ENCODE measurements at places on chromosomes 1 and 21.

DNA sequence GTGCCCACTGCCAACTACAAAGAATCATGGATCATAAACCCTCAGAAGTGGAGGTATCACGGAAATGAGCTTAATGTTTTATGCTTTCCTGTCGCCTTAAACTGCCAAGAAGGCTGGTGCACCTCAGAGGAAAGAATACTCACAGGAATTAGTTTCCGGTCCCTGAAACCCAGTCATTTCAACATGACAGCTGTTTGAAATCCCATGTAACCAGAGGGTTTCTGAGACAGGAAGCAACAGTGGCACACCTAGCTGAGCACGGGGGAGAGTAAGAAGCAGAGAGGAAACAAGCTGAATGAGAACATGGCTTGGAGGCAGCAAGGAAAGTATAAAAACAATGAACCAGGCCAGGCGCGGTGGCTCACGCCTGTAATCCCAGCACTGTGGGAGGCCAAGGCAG lies 3.9 kb downstream of the JAK1 start:
- peak; percentile 78 for DNase-seq

GRCh38 chr1:225471453-225472301 lies 43.8 kb upstream of the LBR start:
- DNase-seq = no peak

DNA sequence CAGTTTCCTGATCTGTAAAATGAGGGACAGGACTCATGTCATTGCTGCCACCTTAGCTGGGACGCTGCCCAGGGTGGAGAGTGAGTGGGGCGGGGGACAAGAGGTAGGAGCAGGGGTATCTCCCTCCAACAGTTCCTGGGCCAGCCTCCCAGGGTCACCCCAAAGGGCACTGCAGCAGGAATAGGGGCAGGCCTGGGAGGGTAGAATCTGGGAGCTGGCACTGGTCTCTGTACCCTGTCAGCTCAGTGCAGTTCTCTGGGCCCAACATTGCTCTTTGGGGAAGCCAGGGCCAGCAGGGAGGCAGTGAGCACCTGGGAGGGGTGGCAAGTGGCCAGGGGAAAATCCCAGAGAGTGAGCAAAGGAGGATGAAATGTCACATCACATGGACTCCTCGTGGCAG lies 55.8 kb downstream of the ELK4 start:
- no peak for DNase-seq

DNA sequence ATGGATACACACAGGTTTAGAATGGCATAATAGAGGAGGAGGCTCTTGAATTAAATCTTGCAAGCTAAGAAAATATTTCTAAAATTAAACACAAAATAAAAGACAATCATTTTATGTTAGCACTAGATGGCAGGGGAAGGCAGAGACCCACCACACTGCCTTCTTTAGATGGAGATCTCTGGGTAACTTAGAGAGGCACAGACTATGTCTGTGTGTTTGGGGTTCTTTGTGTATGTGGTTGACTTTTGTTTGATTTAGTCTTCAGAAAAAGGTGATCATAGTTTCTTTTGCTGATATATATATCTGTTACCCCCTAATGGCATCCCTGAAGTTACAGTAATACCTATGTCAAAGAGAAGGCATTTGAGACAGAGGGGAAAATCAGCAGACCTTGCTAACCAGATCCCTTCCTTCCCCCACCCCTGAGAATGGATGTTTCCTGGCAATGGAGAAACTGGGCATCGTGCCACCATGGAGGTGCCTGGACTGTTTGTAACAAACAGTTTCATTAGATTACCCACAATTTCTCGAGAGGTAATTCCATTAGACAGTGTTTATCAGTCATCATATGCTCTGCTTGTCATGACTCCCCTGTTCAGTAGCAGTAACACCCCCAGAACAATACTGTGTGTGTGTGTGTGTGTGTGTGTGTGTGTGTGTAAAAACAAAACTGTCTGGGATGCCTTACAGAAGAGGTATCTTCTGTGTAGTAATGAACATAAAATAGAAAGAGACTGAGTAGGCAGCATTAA lies 228.3 kb upstream of the DEPDC1 start:
- no peak for DNase-seq

GRCh38 chr1:65845535-65846060 lies 52.9 kb downstream of the PDE4B start:
- peak; percentile 87 for DNase-seq

DNA sequence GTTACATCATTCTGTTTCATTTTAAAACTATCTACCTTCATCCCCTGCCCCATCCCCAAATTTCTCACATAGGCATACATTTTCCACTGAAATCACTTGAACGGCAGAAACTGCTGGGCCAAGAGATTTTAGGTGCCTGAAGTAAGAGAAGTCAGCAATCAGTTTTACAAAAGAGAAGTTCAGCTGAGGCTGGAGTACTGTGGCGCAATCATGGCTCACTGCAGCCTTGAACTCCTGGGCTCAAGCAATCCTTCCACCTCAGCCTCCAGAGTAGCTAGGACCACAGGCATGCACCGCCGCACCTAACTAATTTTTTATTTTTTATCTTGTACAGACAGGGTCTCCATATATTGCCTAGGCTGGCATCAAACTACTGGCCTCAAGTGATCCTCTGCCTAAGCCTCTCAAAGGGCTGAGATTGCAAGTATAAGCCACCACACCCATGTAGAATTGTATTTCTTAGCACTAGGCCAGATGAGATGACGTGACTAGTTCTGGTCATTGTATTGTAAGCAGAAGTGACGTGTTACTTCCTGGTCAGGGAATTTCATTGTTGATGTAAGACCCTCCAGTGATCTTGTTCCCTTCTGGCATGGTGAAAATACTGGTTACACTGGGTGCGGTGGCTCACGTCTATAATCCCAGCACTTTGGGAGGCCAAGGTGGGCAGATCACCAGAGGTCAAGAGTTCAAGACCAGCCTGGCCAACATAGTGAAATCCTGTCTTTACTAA lies 7.1 kb downstream of the BECN2 start:
- DNase-seq = no peak

DNA sequence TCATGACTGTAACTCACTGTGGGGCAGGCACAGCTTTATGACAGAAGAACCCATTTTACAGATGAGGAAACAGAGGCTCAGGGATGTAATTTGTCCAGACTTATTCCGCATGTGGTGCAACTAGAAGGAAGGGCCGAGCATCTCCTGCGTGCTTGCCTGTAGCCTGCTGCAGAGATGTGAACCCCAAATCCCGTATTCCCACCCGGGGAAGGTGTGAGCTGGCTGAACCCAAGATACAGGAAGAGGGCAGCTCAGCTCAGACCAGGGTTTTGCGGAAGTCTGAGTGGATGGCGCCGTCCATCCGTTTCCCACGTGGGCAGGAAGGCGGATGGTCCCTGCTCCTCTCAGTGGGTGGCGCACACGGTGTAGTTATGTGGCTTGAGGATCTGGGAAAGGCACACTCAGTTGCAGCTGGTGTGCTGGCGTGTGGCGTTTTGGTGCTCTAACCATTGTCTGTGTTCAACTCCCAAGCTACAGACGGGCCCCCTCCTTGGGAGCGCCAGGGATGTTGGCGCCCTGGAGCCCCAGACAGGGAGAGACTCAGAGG lies 1.2 kb downstream of the CROCC start:
- DNase-seq = no peak

DNA sequence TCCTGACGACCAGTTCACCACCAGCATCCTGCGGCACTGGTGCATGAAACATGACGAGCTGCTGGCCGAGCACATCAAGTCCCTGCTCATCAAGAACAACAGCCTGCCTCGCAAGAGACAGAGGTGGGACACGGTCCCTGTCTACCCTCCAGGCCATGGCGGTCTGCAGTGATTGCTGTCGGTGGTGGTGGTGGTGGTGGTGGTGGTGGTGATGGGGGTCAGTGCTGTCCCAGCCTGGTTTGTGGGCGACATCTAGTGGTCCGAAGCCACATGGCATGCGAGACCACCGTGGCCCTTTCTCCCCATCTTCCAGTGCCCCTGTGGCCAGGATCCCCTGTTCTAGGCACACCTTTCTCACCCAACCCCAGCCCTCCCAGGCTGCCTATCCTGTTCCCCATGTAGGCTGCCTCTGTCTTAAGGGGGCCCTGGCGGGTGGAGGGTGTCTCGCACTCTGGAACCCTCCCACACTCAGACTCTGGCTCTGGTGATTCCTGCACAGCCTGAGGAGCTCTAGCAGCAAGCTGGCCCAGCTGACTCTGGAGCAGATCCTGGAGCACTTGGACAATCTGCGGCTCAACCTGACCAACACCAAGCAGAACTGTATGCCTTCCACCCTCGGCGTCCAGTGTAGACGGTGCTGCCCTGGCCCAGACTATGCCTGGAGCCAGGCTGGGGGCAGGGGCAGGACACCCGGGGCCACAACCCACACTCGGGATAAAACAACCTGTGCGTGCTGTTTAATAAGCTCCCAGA lies 3.2 kb upstream of the SLC27A3 start:
- DNase-seq = peak; percentile 33

- no peak for DNase-seq
Observed at GRCh38 chr21:31752967-31753366, 21.0 kb upstream of the SCAF4 start.

DNA sequence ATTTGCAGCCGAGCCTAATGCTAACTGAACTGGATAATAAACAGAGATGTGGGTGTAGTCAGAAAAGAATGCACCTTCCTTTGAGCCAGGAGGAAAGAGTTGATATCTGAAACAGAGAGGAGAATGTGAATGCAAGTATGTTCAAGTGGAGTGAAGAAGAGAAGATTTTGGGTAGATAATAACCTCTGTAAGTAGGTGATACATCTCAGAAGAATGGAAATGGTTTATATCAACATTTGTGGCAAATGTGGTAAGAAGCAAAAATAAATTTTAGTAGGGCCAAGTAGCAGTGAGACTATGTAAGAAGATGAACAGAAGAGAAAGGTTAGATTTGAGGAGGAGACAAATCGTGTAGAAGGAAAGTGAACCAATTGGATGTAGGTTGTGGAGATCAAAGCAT lies 1.7 kb upstream of the DNTTIP2 start:
- no peak for DNase-seq

GRCh38 chr21:45126204-45126626 lies 51.8 kb downstream of the ADARB1 start:
- DNase-seq = no peak

DNA sequence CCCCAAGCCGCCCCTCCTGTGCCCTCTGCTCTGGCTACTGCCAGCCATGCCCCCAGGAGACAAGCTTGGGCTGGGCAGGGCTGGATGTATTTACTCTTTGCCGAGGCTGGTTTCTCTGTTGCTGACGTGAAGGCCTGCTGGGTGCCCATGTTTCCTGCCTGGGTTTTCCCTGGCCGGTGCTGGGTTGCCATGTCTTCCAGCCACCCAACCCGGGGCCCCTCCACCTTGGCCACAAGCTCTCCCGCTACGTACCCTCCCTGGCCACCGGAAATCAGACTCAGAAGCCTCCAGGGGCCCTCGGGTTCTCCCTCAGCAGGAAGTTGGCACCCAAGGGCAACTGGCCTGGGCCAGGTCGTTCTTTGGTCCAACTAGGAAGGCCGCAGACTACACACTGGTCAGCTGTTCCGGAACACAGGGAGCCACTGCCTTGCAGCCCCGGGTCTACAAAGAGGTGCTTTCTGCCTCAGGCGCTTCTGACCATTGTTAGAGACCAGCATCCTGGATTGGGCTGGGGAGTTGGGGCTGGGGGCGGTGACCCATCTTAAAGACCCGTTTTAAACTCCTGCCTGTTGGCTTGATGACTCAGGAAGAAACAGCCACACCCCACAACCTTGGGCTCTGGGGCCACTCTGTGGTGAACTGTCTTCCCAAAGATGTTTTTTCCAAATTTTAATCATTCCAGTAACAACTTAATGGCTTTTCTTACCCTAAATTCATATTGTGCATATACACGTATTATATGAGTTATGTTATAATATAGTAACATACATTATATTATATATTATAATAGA lies 71.2 kb upstream of the RUNX3 start:
- no peak for DNase-seq

GRCh38 chr1:101410048-101410878 lies 173.4 kb downstream of the S1PR1 start:
- no peak for DNase-seq

- no peak for DNase-seq
Observed at GRCh38 chr1:28758420-28758819, 21.7 kb downstream of the YTHDF2 start.

- DNase-seq = no peak
Observed at GRCh38 chr1:14844356-14844755, 245.9 kb downstream of the KAZN start.

- no peak for DNase-seq
Observed at GRCh38 chr21:39232861-39233291, 49.6 kb upstream of the PSMG1 start.

- DNase-seq = no peak
Observed at GRCh38 chr1:180424848-180425457, 77.4 kb downstream of the ACBD6 start.

DNA sequence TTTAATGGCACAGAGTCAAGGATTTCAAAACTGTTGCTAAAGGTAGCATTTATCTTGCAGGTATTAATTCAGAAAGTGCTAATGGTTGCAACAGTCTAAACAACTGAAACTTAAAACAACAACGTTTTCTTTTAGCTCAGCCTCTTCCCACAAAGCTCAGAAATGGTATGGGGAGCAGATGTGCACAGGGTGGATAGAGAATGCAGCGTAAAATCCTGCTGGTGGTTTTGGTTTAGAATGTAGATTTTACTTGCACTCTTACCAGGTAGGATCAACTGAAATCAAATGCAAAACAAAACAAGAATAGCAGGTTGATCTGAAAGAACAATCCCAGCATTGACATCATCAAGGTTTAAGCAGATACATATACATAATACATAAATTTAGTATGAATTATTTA lies 3.8 kb upstream of the LRRC8C start:
- DNase-seq = no peak

DNA sequence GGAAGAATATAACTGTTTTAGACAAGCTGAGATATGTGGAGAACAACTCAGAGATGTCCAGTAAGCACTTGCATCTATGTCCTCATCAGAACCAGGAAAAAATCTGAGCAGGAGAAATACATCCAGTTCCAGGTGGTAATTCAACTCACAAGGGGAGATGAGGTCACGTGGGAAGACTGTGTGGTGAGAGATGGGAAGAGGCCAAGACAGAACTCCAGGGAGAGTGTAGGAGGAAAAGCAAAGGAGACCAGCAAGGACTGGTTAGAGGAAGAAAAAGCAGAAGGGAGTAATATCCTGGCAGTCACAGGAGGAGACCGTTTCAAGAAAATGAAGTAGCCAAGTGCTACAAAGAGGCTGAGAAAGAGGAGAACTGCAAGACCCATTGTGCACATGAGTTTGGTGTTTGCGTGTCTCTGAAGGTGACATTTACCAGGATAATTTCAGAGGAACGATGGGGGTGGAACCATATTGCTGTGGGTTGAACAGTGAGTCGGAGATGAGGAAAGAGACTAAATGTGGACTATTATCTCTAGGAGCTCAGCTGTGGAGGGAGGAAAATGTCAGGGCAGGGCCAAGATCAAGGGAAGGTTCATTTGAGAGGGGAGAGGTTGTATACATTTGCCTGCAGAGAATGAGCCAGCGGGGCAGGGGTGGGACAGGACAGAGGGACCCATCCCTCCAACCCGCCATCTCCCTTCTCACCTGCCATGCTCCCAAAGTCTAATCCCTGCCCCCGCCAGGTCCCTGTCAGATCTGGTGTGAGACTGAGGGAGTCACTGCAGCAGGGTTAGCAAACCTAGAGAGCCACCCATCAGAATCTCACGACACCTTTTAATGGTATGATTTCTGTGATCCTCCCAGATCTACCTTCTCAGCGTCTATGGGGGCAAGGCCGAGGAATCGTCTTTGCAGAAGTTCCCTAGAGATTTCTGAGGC lies 24.9 kb downstream of the SUSD4 start:
- DNase-seq = no peak

GRCh38 chr1:219910716-219911115 lies 17.6 kb downstream of the SLC30A10 start:
- no peak for DNase-seq
